GF-D8 (cell line): ENCODE measurements at places on chromosomes 11 and 22.

DNA sequence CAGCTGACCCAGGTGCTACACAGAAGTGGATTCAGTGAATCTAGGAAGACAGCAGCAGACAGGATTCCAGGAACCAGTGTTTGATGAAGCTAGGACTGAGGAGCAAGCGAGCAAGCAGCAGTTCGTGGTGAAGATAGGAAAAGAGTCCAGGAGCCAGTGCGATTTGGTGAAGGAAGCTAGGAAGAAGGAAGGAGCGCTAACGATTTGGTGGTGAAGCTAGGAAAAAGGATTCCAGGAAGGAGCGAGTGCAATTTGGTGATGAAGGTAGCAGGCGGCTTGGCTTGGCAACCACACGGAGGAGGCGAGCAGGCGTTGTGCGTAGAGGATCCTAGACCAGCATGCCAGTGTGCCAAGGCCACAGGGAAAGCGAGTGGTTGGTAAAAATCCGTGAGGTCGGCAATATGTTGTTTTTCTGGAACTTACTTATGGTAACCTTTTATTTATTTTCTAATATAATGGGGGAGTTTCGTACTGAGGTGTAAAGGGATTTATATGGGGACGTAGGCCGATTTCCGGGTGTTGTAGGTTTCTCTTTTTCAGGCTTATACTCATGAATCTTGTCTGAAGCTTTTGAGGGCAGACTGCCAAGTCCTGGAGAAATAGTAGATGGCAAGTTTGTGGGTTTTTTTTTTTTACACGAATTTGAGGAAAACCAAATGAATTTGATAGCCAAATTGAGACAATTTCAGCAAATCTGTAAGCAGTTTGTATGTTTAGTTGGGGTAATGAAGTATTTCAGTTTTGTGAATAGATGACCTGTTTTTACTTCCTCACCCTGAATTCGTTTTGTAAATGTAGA, 1.7 kb downstream of the MALAT1 start:
- no peak for DNase-seq

DNA sequence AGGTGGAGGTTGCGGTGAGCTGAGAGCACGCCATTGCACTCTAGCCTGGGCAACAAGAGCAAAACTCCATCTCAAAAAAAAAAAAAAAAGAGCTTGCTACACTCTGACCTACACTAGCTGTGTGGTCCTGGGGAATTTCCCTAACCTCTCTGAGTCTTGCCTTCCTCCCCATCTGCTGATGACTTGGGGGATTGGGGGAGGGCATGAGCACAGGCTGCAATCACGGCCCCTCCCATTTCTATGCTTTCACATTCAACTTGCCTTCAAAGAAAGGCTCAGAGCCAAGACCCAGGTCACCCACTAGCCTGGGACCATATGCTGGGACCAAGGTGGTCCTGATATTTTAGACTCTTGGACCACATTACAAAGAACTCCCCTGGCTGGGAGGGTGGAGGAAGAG, 39.8 kb upstream of the TEF start:
- DNase-seq = no peak

- DNase-seq = no peak
Observed at GRCh38 chr11:37038911-37039310, 440.9 kb upstream of the RAG2 start.

GRCh38 chr11:104005234-104005855, 31.1 kb upstream of the DDI1 start:
- no peak for DNase-seq

DNA sequence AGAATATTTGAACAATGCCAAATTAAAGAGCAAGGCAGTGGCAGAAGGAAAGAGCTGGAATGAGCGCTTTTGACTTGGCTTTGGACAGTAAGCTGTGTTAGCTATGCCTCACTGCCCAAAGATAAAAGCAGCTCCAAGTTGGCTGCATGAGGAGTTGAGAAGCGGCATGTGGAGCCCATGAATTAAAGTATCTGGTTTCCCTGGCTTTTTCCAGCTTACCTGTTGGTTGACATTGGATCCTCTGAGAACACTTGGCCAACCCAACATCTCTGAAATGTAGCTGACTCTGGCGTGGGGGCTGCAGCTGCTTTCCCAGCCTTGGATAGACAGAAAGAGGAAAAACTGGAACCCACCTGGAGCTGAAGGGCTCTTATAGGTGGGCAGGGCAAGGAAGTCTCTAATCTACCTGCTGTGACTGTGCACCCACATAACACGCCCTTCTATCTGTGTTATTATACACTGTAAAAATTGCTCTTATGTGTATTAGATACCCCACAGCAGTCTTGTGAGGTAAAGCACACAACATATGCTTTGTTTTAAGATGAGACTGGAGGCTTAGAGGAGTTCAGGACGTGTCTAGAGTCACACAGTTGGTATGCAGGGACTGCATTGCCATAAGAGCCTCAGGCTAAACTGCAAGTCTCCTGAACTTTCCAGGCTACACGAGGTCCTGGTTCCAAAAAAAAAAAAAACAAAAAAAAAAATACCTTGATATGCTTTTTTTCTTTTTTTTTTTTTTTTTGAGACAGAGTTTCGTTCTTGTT, 5.8 kb downstream of the UBASH3B start:
- DNase-seq = no peak

DNA sequence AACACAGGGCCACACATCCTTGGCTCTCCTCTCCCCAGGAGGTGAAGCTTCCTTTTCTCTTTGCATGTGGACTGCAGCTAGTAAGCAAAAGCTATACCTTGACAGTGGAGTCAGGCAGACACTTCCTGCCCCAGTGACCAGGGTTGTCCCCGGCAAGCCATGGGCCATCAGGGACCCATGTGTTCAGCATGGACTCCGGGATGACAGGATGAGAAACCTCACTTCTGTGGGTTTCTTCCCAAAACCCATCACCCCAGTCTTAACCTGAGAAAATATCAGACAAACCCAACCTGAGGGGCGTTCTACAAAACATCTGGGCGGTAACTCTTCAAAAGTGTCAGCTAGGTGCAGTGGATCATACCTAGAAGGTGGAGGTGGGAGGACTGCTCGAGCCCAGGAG, 40.2 kb downstream of the GNB1L start:
- no peak for DNase-seq

DNA sequence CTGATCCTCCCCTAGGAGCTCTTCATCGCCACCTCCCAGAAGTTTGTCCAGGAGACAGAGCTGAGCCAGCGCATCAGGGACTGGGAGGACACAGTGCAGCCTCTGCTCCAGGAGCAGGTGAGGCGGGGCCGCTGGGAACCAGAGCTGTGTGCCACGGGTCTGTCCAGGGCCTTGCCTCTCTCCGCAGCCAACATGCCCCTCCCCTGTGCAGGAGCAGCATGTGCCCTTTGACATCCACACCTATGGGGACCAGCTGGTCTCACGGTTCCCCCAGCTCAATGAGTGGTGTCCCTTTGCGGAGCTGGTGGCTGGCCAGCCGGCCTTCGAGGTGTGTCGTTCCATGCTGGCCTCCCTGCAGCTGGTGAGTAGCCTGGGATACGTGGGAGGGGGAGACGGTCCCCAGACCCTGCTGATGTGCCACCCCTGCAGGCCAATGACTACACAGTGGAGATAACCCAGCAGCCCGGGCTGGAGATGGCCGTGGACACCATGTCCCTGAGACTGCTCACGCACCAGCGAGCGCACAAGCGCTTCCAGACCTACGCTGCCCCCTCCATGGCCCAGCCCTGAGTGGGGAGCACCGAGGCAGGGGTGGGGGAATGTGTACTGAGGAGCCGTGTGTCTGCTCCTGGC, 2.5 kb downstream of the SCO2 start:
- no peak for DNase-seq

GRCh38 chr11:116653206-116653605, 119.6 kb downstream of the BUD13 start:
- no peak for DNase-seq

DNA sequence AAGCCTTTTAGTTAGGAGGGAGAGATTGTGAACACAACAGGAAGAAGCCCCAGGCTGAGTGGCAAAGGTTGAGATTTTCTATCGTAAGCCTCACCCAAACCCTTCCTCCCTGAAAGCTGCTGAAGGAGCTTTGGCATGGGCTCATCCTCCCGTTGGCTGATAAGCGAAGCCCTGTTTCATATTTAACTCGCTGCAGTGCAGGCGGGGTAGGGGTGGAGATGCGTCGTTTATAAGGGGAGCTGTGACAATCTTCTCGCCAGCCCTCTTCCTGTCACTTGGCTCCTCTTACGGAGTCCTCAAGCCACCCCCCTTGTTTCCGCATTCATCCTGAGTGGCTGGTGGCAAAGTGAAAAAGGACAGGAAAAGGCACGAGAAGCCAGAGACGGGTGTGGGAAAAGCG, 137.0 kb downstream of the OR4C45 start:
- DNase-seq = no peak

DNA sequence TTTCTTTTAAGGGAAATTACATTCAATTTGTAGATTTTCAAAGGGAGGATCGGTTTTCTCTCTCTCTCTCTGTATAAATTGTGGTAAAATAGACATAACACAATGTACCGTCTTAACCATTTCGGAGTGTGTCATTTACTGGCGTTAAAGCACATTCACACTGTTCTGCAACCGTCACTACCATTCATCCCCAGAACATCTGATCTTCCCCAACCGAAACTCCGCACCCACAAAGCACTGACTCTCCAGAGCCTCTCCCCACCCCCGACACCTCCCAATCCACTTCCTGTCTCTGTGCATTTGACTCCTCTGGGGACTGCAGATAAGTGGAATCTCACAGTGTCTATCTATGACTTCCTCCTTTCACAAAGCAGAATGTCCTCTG, 15.9 kb upstream of the GRAMD4 start:
- DNase-seq = peak; percentile 98

DNA sequence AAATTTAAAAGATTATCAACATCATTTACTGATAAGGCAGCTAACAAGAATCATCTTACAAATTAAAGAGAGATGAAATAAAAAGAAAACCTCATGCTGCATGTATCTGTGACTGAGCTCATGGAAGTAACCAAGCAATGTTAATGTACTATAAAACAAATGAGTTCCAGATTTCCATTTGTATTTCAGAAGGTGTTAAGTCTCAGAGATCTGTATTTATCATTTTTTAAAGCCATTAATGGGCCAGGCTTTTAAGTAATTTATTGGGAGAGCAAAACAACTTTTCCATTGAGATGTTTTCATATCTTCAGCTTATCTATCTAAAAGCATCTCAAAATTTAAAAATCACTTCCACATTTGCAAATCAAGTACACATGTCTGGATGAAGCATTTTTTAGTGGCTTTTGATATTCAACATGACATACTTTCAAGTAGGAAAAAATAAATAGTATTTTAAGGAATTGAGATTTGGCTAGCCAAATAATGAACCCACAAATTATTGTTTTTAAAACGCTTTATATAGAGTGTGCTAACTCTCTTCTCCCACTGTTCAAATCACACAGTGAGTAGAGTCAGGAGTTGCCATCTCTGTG, 17.9 kb upstream of the BBOX1 start:
- no peak for DNase-seq

GRCh38 chr11:111302298-111302697, 4.0 kb downstream of the POU2AF3 start:
- no peak for DNase-seq

GRCh38 chr11:61023966-61024295, 52.5 kb downstream of the CD6 start:
- DNase-seq = no peak

- DNase-seq = no peak
Observed at GRCh38 chr11:123976770-123977560, 616 bp downstream of the OR10S1 start.

- DNase-seq = no peak
Observed at GRCh38 chr11:47565340-47566148, at the start of gene PTPMT1. TSS of gene PTPMT1 (plus strand) at chr11:47565599. CDS start at chr11:47565623, 24 bp downstream.

- DNase-seq = no peak
Observed at GRCh38 chr11:66450560-66450959, 11.9 kb upstream of the MRPL11 start.

DNA sequence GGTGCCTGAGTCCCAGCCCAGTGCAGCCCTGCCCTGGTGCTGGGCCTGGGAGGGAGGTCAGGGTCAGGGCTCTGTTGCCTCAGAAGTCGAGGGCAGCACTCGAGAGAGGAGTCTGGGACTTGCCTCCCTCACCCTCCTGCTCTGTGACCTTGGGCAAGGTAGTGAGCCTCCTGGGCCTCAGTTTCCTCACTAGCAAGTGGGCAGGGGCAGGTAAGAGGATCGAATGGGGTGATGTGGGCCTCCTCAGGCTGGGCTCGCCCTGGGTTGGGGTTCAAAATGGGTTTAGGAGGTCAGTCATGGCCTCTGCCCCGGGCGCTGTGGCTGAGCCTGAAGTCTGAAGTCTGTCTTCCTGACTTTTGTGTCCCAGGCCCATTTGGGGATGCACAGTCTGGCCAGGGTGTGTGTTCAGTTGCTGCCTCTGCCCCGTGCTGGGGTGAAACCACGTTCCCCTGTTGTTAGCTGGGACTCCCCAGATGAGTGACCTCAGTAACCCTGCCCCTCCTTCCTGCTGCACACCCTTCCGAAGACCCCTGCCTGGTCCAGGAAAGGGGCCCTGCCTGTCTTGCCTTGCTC, 40.9 kb upstream of the CELSR1 start:
- no peak for DNase-seq

DNA sequence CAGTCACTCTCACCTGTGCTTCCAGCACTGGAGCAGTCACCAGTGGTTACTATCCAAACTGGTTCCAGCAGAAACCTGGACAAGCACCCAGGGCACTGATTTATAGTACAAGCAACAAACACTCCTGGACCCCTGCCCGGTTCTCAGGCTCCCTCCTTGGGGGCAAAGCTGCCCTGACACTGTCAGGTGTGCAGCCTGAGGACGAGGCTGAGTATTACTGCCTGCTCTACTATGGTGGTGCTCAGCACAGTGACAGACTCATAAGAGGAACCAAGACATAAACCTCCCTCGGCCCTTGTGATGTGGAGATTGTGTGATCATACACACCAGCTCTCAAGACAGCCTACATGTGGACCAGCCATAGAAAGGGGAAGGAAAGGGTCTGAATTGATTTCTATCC, 113.3 kb downstream of the ZNF280B start:
- no peak for DNase-seq

GRCh38 chr11:3093281-3094191, 36.3 kb upstream of the CARS1 start:
- DNase-seq = no peak

DNA sequence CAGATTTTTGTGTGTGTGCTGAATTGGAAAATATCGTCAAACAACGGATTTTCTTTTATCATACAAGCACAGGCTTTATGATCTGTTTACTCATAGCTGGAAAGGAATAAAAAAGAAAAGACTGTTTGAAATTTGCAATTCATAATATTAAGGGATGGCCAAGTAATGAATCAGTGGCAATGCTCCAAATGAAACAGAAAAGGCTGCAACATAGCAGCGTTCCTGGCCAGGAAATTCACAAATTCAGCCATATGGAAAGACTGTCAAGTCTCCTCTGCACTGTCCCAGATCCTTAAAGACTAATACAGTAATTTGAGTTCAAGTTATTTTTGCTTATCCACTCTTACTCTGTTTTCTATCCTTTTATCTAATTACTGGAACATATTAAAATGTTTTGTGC, 98.2 kb downstream of the MSANTD4 start:
- DNase-seq = no peak
